ENCODE measurements at places on chromosomes 5 and 9.

DNA sequence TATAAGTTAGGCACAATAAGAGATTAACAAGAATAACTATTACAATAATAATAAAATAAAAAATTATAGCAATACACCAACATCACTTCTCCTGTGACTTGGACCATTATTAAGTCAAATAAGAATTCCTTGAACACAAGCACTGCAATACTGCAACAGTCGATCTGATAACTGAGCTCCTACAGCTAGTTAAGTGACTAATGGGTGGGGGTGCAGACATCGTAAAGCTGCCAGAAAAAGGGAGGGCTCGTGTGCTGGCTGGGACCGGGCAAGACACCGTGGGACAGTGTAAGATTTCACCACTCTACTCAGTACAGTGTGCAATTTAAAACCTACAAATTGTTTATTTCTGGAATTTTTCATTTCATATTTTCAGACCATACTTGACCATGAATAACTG is 78.8 kb downstream of the SNX24 start:
- no peak for DNase-seq

- no peak for DNase-seq
Measured at GRCh38 chr9:121608168-121608853, 43.1 kb upstream of the DAB2IP start.

- DNase-seq, result no peak
Measured at GRCh38 chr9:35757226-35757891, 3.3 kb upstream of the MSMP start.

GRCh38 chr9:14107977-14108376 is 206.0 kb downstream of the NFIB start:
- no peak for DNase-seq

- no peak for DNase-seq
Measured at GRCh38 chr5:11958321-11958720, 54.1 kb upstream of the CTNND2 start.

- no peak for DNase-seq
Measured at GRCh38 chr5:139658928-139659667, 10.9 kb downstream of the CXXC5 start.

DNA sequence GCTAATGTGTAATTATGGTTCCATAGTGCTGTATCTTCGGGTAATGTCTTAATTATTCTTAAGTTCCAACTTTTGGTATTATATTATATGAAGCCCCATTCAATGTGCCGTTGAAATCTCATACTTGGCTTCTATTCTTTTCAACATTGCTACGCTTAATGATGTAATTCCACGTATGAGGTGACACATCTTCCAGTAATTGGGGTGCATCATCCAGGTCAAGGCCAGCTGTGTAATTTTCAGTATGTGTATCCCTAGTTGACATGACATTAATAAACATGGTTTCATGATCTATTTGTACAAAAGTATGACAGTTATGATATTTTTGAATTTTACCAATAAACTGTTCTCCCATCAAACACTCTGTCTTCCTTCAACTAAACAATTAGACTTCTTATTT is 546.3 kb downstream of the CTNND2 start:
- DNase-seq, result no peak

DNA sequence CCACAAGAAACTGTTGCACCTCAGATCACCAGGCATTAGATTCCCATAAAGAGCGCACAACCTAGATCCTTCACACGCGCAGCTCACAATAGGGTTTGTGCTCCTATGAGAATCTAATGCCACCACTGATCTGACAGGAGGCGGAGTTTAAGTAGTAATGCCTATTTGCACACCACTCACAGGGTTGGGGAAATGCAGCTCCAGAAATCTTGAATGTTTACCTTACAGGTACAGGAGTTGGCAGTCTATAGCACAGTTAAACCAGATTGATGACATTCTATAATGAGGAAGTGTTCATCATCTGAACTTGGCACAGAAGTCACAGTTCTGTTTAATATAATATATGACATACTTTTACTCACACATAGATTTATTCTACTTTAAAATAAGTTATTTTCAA is 732.2 kb upstream of the ZNF608 start:
- no peak for DNase-seq

DNA sequence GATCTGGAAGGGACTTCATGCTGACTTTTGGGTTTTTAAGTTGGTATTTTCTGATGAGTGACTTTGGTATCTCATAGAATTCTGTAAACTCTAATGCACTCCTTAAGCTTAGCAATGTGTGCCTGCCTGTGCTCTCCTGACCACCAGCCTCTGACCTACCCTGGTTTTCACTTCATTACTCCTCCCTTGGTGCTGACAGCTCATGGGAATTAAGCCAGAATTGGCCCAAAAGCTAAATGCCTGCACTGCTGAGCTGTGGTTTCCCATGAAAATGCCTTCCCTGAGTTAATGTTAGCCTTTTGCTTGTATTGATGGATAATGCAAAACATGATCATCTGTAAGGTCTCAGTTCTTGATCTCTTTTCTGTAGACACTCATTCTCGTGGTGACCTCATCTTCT is 308.0 kb downstream of the DOCK8 start:
- DNase-seq, result no peak

DNA sequence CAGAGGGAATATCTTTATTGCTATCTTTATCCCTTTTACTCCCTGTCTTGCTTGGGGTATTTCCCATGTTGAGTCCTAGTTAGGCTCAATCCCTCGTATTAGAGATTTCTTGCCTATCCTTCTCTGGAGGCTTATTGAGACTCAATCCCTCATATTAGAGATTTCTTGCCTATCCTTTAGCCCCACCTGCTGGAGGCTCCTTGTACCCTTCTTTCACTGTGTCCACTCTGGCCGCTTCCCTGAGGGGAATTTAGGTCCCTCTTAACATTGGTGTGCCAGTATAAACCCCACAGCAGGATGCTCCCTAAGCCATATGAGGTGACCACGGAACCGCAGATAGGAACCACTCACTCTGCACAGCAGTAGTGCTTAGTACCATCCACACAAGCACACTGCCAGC is 110.7 kb upstream of the MAMDC2 start:
- no peak for DNase-seq

GRCh38 chr5:8550921-8551320 is 682.0 kb downstream of the MTRR start:
- DNase-seq, result no peak

DNA sequence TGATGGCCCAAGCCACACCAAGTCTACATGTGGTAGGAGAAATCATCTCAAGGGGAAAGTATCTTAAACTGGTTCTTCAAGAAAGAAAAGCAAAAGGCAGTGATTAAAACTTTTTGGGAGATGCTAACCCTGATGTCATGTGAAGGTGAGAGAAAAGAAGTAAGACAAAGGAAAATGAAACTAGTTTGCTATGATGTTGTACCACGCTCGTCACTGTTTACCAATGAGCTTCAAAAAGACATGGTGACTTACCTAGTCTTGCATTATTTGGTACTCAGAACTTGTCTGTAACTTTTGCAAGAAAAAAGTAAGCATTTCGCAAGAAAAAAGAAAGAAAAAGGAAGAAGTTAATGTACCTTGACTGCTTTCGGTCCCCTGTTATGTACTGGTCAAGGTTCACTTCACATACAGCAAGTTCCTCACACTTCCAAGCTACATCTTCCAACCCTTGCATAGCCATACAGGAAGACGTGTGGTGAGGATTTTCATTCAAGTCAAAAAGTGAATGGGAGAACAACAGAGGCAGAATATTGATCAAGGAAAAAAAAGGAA is 739.3 kb downstream of the NR2F1-AS1 start:
- DNase-seq, result no peak

DNA sequence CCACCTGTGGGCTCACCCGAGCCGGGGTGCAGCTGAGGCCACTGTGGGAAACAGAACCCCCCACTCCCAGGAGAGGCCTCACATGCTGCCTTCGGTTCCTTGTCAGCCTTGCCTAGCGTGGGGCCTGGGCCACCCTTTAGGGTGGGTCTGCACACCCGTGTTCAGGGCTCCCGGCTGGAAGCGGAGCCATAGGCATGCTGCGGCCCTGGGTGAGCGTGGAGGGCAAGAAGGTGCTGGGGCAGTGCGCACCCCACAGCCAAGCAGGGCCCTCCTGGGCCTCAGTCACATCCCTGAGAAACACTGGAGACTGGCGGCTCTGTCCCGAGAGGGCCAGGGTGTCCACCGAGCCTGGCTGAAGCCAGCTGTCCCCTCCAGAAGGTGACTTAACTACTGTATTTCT is 41.9 kb downstream of the GOLM1 start:
- no peak for DNase-seq

GRCh38 chr5:172710676-172711075 is 60.3 kb downstream of the DUSP1 start:
- no peak for DNase-seq

DNA sequence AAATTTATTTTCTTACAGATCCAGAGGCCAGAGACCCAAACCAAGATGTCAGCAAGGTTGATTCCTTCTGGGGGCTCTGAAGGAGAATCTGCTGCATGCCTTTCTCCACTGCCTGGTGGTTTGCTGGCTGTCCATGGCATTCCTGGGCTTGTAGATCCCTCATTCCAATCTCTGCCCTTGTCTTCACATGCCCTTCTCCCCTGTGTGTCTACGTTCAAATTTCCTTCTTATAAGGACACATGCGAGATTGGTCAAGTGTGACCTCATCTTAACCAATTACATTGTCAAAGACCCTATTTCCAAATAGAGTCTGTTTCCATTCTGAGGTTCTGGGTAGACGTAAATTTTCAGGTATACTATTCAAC is 84.5 kb upstream of the RAI14 start:
- DNase-seq, result no peak

GRCh38 chr5:95782181-95782580 is 40.3 kb downstream of the GLRX start:
- DNase-seq, result no peak

DNA sequence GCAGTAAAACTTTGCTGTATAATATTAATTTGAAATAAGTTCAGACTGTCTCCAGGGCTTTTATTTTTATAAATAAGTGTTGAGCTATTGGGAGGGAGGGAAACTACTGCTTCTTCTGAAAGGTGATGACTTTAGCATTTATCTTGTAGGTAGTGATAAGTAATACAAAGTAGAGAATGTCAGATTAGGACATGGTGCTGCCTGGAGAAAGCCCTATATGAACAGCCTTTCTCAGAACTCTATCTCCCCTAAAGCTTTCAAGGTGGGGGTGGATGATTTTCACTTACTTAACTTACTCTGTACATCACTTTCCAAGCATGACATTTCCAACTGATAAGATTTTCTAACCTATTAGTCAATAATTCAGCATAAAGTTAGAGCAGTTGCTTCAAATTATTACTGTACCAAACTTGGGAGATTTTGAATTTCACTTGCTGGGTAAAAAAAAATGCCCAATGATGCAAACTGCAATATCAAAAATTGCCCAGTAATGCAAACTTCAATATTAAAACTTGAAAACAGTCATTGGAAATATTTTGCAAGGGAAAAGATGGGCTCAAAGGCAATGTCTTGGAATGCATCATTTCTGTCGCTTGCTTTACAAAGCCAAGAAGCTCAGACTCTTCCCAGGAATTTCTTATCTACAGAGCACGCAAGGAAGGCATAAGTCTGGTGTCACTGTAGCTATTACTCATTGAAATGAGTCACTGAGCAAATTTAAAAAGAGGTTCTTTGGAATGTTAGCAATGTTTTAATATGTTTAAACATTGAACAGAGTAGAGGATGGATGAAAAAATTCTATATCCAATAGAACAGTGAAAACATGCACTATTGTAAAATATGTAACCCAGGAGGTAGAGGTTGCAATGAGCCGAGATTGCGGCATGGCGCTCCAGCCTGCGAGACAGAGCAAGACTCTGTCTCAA is 569.5 kb downstream of the PSAT1 start:
- DNase-seq, result no peak

DNA sequence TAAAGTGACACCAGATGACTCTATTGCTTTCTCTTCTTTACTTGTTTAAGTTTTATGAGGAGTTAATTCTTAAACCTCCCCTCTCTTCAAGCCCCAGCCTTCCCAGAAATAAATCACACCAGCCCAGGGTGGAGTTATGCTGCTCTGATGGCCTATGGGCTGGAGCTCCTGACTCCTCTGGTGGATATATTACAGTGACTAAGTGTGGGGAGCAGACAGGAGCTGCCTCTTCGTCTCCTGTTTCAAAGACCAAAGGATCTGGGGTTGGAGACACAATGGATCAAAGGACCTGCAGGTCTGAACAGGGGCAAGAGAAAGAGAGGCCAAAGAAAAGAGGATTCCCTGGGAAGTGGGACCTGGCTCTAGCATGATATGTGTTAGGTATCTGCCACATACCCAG is 312.0 kb upstream of the MSX2 start:
- DNase-seq, result no peak

DNA sequence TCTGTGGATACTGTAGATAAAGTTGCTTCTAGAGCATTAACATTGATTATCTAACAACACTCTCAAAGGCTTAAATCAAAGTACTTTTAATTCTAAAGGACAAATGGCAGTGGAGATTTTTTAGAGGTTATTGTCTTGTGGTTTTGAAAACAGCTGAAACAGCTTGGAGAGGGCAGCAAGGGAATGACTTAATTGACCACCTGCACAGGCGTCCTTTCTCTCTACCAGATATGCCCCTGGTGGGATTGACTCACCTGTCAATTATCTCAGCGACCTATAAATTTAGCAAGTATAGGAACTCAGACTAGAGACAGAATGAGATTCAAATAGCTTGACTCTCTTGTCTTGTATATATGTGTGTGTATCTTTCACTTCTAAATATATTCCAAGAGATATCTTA is 13.5 kb downstream of the ARL14EPL start:
- DNase-seq, result no peak
